Left cardiac atrium (tissue), 4 donors: ENCODE measurements at places on chromosomes 11 and 22.

GRCh38 chr22:33598821-33599220 is 321.5 kb downstream of the LARGE1 start:
- DNase-seq: no peak

DNA sequence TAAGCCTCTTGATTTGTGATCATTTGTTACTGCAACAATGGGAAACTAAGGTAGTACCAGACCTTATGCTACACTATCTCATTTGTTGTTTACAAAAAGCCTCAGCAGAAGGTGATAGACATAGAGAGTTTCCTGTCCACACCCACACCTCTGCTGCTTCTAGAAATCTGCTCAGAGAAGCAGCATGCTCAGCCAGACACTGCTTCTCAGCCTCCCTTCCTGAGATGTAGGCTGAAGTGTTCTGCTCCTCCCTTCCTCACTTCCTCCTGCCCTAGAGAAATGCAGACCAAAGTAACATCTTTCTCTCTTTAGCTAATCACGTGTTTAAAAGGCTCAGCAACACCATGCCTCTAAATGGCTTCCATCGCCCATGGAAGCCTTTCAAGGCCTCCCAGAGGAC is 88.4 kb downstream of the SLC1A2 start:
- DNase-seq: no peak

DNA sequence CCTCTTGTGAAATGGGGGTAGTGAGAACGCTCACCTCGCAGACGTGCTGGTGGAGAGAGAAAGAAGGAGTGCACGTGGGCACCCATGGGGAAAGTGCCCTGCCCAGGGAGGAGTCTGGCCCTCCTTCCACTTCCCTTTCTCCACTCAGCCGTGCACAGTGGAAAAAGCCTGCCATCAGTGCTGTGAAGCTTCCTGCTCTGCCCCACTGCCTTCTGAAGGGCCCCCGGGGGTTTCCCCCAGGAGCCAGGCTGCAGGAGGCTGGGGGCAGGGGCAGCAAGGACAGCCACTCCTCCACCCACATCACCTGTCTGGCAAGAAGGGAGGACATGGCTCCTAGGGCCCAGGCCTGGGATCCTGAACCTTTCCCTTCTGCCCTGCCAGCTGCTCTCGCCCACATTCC is 7.6 kb downstream of the TP53I11 start:
- no peak for DNase-seq

GRCh38 chr11:69670158-69670845 is 4.9 kb downstream of the LTO1 start:
- DNase-seq: peak; percentile 84

DNA sequence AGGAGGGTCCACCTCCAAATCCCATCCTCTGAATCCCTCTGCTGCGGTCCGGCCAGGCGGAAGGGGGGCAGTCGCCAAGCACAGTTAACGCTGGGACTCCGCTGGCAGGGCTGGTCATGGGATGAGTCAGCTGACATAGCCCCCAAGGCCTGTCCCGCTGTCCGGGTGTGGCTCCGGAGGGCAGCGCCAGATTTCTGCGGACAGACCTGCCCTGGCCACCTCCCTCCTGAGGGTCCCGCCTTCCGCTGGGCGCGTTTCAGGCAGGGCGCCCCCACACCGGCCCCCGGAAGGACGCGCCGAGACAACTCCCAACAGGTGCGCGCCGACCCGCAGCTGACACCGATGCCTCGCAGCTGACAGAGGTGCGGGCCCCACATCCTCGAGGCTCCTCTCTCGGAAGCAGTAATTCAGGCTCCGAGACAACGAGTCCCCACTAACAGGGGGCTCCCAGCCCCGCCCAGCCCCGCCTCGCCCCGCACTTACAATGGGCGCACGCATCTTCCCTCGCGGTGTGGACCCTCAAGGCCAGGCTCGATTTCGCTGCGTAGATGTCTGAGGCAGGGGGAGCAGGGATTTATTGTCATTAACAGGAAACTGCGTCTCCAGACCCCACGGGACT is 607 bp downstream of the PLAAT3 start:
- peak; percentile 68 for DNase-seq

- DNase-seq: no peak
These were observed 78.3 kb downstream of the CTTN start for GRCh38 chr11:70476669-70477068.

DNA sequence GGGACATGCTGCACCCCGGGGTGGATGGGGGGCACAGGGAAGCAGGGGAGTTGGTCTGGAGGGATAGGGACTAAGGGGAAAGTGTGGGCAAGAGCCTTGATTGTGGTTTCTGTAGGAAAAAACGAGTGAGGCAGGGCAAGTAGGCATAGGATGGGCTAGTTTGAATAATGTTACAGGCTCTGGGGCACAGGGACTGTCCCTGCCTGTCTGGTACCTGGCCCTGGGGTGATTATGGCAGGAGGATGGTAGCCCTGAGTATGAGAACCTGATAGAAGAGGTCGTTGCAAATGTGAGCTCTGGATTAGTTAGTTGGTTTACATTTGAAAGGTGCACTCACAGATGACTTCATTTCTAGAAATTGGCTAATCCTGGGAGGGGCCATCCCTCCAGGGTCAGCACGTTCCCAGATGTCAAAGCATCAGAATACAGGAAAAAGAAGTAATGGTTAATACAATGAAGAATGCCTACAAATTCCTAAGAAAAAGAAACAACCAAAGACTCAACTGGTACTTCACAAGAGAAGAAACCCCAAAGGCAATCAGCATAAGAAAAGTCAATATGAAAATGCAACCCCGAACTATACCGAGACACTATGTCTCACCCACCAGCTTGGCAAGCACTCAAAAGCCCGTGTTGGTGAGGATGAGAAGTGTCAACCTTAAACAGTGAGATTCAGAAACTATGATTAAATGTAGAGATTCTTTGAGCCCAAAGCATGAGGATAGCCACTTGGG is 11.3 kb upstream of the SMIM38 start:
- DNase-seq: no peak

GRCh38 chr11:35298369-35298768 is 121.0 kb downstream of the SLC1A2 start:
- DNase-seq: no peak

DNA sequence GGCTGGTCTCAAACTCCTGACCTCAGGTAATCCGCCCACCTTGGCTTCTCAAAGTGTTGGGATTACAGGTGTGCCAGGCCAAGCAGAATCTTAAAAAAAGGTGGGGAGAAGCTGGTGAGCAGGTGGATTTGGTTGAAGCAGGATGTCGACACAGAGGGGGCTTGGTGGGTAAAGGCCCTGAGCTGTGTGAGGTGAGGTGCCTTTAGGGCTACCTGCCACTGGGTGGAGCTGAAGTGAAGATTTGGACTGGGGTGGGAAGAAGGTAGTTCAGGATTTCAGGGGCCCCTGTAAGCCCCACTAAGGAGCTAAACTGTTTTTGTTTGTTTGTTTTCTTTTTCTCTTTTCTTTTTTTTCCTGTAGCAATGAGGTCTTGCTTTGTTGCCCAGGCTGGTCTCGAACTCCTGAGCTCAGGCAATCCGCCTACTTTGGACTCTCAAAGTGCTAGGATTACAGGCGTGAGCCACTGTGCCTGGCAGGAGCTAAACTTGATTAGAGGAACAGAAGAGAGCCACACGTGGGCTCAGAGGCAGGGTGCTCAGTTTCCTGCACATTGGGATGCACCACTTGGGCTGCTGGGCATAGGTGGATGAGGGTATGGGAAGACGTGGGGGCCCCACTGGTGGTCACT is 6.0 kb downstream of the P2RX6 start:
- DNase-seq: no peak

GRCh38 chr11:36750349-36750748 is 152.3 kb upstream of the RAG2 start:
- DNase-seq: no peak

DNA sequence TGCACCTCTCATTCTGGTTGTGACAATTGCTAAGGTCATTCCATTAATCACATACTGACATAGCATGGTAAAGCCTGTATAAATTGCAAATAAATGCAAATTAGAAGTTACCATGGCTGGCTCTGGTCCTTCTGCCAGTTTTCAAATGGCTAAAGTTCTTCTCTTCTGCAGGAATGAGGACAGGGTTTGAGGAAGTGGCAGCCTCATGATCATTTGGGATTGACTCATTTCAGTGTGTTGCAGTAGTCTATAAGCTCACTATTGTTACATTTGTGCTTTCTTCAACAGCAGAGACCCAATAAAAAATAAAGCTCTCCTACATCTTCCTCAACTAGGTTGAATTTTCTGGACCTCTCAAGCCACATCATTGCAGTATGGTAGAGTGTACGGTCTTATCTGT is 60.3 kb downstream of the NECTIN1 start:
- DNase-seq: no peak

DNA sequence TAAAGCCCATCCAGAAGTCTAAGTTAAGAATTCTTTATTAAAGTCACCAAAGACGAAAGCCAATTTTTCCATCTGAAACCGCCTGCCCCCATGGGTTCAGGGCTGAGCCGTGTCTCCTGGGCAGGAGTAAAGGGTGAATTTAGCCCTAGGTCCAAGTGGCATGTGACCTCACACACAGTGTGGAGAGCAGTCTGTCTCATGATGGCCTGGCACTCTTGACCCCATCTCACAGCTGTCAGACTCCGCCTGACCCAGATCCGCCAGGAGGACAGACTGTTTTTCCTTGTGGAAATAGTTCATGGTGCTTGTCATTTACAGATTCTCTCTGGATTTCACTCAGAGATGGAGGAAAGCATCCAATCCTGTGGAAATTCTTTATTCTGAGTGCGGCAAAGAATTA is 109.7 kb downstream of the GALNT18 start:
- DNase-seq: no peak

DNA sequence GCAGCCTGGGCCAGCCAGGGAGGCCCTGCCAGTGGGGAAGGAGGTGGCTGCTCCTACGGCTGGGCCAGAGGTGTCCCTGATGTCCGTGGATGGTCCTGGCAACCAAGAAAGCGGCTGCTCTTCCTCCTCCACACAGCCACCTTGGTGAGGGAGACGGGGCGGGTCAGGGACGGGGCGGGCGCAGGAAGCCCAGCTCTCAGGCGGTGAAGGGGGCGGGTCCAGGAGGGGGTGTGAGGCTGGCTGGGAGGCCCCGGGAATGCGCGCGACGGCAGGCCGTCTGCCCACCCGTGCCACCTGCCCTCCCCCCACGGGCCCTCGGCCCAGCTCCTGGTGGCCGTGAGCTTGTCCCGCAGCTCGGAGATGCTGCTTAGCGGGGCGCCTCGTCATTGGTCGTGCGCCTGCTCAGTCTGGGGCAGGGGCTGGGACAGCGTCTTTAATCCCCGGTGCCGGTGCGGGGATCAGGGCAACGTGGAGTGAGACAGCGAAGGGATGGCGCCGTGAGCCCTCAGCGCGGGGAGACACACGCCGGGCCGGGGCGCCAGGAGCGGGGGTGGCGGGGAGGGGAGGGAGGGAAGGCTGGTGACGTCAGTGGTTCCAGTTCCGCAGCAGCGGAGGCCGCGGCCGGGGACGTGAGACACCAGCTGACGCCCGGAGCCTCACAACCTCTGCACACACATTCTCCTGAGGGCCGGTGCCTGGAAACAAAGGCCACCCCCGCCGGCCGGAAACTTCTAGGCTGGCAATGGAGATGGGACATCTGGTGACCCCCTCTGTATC is 6.7 kb upstream of the BRSK2 start:
- DNase-seq: peak; percentile 90

- no peak for DNase-seq
These were observed 1459.9 kb downstream of the BRD1 start for GRCh38 chr22:48367731-48368130.

DNA sequence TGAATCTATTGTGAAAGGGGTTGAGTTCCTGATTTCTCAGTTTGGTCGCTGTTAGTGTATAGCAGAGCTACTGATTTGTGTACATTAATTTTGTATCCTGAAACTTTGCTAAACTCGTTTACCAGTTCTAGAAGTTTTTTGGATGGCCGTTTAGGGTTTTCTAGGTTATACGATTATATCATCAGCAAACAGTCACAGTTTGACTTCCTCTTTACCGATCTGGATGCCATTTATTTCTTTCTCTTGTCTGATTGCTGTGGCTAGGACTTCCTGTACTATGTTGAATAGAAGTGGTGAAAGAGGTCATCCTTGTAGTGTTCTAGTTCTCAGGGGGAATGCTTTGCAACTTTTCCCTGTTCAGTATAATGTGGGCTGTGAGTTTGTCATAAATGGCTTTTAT is 24.6 kb upstream of the OOSP4B start:
- DNase-seq: no peak

DNA sequence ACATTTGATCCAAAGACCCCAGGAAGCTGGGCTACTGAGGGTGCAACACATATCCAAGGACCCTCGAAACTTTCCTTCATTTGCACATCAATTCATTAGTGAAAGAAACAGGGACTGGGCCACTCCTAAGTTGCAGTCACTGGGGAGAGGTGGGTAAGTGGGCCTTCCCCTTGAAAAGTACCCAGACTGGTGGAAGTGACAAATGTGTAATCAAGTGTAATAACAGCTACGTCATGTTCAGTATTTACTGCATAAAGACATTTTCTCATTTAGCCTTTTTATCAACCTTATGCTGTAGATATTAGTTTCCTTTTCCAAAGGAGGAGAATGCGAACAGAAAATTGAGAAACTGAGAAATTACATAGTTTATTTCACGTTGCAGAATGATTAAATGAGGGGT is 101.9 kb upstream of the OLFML1 start:
- DNase-seq: no peak

GRCh38 chr11:72808331-72808798 is 5.8 kb upstream of the ATG16L2 start:
- no peak for DNase-seq

GRCh38 chr11:126443120-126443519 is 87.6 kb downstream of the ST3GAL4 start:
- DNase-seq: no peak

GRCh38 chr11:9001736-9002135 is 2.1 kb downstream of the NRIP3 start:
- no peak for DNase-seq

DNA sequence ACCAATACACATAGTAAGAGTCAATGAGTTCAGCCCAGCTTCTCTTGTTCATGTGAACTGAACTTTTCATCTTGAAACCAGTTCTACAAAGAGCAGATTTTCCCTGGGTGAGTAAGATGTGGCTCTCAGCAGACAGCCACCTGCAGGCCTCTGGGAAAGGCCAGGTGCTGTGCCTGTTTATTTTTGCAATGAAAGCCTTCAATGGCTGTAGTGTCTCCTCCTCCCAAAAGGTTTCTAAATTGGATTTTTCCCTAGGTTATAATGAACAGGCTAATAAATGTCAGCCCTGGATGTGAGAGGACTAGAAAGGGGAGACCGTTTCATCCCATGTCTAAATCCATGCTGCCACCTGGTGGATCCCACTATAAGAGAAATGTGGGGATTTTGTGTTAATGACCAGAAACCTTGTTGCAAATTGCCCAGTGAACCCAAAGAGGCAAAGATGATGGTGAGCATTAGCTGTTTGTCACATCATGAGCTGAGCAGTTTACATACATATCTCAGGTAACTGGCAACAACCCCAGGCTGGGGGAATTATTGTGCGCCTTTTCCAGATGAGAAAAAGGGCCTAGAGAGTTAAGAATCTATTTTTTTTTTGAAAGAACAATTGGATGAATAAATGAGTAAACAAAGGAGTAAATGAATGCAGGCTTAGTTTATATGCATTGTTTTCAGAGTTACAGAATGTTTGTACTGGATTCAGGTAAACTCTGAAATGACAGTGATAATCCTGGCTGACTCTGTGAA is 12.7 kb downstream of the C11orf91 start:
- DNase-seq: peak; percentile 36
